EL (cell line): ENCODE measurements at places on chromosomes 5 and 9.

DNA sequence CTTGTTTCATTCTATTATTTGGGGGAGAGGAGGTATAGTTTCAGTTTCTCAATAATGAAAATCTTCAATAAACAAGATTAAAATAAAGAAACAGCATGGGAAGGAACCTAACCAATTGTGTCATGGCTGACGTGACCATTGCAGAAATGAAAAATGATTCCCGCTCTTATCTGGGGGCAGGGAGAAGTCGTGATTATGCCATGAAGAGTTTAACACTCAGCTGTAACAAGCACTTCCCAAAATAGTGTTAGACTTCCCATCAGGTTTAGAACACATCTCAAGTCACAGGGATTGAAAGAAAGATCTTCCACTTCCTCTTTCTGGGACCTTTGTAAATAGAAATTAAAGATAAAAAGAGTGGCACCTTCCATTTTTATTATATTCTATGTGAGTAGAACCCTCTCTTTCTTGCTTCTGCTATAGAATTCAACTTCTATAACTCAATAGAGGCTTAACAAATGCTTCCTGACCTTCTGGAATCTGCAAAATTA lies 122.2 kb downstream of the TRPM6 start:
- DNase-seq, result no peak

- DNase-seq, result peak; percentile 51
Measured at GRCh38 chr5:141094481-141095262, at the start of gene PCDHB2. PCDHB2 (plus strand) TSS chr5:141094615; CDS start chr5:141094791, 176 bp downstream.

DNA sequence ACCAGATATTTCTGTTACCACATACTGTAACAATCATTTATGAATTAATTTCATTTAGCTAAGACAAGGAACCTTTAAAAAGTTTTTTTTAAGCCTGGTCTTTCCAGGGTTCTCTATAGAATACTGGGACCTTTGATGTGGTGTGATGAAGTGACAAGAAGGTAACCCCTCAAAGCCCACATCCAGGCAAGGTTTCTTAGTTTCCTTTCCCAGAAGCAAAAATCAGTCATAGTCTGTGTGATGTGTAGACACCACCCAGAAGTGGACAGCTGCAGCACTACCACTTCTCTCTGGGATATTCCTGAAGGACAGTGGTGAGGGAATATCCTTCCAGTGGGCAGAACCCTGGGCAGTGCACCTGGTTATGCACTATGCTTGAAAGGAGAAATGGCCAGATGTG lies 115.6 kb downstream of the TTC39B start:
- no peak for DNase-seq

GRCh38 chr9:68509689-68510088 lies 31.0 kb downstream of the TMEM252 start:
- no peak for DNase-seq

DNA sequence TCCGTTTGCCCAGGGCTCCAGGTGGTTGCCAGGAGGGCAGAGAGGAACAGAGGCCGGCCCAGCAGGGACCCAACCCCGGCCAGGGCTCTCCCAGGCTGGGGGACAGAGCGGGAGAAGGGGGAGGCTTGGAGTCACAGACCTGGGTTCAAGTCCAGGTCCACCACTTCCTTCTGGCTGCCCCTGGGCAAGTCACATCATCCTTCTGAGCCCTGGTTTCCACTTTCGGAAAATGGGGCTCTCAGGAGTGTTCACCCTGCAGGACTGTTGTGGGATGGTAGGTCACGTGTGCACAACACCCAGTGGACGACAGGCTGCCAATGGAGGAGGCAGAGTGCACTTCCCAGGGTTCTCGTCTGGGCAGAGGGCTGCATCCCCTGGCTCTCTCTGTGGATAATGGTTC lies 245.4 kb downstream of the PBX3 start:
- no peak for DNase-seq

- no peak for DNase-seq
Measured at GRCh38 chr5:153572411-153573145, 82.1 kb downstream of the GRIA1 start.
